Mesothelial cell of epicardium (in vitro differentiated cells): ENCODE measurements at places on chromosomes 6 and 20. TPM values are rescaled to one million over a fixed set of nuclear protein-coding genes. Genes with fewer than 3 reads are reported as not detected.
A peak's percentile ranks its signal among the peaks of the same experiment; 100 is the strongest.

- no peak for DNase-seq
These were observed 508.0 kb downstream of the TBC1D32 start for GRCh38 chr6:120826253-120826652.

GRCh38 chr6:26367114-26367513, 2.1 kb downstream of the BTN3A2 start:
- DNase-seq, result no peak

DNA sequence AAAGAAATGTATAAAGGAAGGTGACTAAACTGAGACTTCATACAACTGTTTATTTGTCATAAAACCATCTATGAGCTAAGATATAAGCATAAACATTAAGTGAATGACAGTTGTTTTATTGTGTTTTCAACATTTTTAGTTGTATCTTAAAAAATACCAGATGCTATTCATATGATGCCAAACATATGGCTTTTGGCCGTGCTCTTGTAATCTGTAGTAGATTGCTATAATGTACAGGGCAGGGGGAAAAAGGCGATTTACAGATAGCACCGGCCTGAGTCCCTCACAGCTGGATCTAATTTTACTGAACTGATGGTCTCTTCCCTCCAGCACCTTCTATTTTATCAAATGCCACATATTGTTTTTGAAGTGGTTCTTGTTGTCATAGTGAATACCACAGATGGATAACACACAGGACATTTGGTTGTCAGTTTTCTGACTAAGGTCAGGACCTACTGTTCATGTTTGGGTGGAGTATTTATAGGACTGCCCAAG, 48.2 kb downstream of the CENPW start:
- no peak for DNase-seq

DNA sequence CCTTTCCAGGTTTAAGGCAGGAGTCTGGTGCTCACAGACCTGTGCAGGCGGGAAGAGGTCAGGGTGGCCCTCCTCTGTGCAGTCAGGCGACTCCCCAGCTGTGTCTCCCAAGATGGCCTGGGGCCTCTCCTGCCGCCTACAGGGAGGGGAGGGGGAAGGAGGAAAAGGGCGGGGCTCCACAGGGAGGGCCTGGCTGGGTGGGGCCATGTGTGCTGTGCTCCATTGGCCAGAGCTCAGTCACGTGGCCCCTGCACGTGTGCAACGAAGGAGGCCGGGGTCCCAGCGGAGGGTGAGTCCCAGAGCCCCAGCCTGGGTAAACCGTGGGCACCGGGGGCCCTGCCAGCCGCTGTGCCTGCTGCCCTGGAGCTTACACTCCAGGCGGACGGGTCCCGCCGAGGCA, 211.6 kb downstream of the ZDHHC14 start:
- no peak for DNase-seq

DNA sequence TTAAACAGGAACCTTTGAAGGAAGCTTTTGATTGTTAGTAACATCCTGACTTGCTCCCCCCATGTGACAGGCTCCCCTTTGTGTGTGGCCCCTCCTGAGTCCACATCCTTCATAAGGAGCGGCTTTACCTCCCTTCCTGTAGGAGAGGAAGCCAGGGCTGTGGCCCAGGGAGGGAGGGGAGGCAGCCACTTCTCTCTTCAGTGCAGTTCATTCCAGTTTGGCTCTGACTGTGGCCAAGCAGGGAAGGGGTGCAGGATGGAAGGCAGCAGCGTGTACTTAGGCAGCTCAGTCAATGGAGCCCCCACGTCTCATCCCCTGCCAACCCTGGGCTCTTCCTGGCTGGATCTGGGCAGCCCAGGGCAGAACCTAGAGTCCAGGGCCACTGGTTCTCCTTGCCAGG, 295.2 kb downstream of the QKI start:
- DNase-seq, result no peak

DNA sequence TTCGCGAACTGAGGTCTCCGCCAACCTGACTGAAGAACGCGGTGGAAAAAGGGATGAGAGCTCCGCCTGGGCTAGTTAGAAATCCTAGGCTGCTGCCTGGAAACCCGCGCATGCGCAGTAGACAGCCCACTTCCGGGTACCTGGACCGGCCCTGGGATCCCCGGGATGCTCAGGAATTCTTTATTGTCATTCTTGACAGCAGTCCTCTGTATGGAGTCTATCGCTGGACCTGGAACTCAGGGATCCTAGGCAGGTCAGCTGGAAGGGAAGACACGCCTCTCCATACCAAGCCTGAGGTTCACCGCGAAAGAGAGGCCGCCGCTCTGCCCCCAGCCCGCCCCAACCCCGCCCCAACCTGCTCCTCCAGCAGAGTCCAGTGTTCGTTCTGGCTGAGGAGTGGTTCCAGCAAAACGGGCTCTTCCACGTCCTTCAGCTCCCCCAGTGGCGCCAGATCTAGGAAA, 1379.2 kb upstream of the DEFB115 start:
- no peak for DNase-seq

- DNase-seq, result no peak
These were observed 33.2 kb downstream of the PSMG4 start for GRCh38 chr6:3291987-3292386.

DNA sequence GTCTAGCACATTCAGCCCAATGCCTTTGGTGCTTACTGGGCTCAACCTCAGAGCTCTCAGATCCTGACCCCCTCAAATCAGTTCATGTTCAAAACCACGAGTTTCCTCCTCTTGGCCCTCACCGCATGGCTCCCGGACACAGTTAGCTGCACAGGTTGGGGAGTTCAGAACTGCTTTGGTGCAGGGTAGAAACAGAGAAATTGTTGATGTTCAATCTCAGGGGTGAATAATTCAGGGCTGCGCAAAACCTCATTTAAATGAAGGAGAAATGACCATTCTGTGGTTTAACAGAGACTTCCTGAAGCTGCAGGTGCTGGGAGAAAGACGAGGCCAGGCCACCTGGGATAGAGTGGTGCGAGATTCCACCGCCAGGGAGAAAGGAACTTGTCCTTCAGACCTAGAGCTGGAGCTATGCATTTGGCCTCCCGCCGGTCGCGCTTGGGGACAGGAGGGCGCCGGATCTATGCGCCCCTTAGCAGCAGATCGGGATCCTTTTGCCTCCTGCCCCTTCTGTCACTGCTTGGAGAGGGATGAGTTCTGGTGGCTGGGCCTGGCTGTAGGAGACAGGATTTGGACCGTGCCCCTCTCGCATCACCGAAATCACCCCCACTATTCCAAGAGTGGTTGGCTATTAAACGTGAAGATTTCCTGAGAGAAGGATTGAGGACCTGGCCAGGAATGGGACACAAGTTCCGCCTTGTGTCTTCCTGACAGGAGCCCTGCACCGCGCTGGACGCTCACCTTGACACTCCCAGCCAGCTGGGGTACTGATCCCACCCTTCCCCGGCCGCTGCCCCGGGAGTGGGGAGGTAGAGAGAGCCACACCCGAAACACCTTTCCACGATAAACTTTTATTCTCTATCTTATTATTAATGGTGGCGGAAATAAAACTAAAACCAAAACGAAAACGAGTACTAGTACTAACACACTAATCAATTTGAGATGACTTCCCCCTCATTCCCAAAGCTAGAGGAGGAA, 767 bp upstream of the PAX1 start:
- no peak for DNase-seq

DNA sequence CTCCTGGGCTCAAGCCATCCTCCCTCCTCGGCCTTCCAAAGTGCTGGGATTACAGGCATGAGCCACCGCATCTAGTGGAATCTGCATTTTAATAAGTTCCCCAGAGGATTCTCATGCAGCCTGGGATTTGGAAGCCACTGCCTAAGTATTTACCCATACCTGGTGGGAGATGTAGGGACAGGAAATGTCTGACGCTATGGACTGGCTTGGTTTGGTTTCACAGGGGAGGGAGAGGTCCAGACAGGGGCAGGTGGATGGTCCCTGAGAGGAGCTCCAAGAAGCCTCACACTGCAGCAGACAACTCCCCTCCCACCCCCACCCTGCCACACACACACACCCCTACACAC, 4.4 kb downstream of the VSTM2L start:
- no peak for DNase-seq

- DNase-seq, result no peak
These were observed 67.6 kb downstream of the LCA5 start for GRCh38 chr6:79469376-79470246.

DNA sequence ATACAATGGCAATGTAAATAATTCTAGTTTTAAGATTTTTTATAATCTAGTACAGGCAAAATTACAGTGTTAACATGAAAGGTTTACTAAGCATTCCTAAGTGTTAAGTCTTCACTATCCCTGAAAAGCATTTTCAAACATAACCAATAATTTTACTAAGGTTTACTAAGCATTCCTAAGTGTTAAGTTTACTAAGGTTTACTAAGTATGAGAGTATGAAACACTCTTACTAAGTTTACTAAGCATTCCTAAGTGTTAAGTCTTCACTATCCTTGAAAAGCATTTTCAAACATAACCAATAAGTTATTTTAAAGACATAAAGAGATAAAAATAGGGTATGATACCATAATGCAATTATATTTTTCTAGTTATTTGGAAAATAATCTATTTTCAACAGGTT, 82.6 kb downstream of the PRSS35 start:
- no peak for DNase-seq

DNA sequence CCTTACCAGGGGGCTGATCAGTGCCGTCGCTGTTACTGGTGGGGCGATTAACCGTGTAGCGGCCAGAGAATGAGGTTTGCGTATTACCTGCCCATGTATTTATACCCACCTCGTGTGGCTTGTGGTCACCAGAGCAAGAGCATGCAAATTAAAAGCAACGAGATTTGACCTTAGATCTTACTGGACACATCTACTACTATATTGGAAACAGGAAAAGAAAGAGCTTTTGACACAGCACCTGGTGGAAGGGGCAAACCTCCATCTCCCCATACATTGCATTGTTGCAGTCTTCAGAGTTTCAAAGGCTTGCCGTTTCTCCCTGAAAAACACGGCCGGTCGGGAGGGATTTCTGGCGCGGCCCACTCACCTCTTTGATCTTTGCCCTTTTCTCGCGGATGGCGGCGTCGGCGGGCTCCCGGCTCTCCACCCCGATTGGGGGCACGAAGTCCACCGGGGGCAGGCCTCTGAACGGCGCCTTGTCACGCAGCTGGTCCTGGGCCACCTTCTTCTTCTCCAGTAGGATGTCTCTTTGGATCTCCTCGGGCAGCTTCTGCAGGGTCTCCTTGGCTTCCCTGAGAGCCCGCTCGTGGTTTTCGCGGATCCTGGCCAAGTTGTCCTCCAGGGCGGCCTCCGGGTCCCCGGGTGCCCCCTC, 1.3 kb downstream of the MAN1A1 start:
- DNase-seq, result peak; percentile 51

DNA sequence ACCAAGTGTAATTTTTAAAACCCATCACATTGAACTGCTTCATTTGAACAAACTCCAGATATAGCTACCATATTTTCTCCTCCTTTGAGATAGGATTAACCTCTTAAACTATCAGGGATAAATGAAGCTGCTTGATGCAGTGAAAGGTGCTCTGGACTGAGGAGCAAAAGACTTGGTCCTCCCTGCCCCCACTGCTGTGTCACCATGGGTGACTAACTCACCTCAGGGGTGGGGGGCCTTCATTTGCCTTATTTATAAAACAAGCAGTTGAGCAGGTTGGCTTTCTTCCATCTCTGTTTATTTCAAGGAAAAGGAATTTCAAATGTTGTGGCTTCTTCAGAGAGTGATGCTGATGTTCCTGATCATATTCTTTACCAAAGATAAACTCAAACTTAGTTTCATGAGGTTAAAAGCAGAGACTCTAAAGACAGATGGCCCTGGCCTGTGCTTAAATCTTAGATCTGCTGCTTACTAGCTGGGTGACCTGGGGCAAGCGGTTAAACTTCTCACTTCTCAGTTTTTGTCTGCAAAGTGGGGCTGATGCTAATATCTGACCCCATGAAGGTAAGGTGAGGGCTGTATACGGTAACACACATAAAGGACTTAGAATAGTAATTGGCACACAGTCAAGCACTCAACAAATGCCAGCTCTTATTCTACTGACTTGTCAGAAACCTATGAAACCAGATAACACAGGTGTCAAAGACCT, 50.5 kb downstream of the FHL5 start:
- DNase-seq, result no peak

DNA sequence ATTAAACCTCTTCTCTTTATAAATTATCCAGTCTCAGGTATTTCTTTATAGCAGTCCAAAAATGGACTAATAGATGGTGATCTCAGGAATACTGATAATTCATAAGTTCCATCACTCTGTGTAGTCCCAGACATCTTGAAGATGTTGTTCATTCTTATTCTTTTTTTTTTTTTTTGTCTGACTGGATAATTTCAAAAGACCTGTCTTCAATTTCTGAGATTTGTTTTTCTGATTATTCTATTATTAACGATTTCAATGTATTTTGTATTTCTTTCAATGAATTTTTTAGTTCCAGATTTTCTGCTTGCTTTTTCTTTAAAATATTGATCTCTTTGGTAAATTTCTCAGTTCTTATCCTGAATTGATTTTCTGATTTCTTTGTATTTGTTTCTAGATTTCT, 29.7 kb upstream of the ZNF337 start:
- no peak for DNase-seq

DNA sequence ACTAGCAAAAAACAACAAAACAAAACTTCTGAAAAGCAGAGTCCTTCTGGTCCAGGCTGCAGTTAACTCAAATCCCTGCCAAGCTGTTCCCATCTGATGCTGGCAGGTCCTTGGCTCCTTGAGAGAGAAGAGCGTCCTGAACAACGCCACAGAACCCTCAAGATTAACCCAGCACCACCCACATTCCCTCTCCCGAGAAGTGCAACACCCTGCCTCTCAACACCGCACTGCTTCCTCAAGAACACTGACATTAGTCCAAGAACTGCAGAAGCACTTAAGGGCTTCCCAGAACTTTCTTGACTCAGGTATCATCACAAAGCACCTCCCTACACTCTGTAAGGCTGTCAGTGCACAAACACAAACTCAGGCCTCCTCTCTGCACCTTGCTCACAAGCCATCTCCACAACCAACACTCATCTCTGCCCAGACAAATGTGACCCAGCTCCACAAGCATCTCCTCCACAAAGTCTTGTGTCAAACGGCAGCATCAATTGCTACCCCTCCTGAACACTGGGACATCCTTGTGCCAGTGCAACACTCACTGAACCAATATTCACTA, 7.5 kb downstream of the MRPL14 start:
- no peak for DNase-seq

- DNase-seq, result no peak
These were observed 2.4 kb downstream of the C6orf132 start for GRCh38 chr6:42140032-42140431.

DNA sequence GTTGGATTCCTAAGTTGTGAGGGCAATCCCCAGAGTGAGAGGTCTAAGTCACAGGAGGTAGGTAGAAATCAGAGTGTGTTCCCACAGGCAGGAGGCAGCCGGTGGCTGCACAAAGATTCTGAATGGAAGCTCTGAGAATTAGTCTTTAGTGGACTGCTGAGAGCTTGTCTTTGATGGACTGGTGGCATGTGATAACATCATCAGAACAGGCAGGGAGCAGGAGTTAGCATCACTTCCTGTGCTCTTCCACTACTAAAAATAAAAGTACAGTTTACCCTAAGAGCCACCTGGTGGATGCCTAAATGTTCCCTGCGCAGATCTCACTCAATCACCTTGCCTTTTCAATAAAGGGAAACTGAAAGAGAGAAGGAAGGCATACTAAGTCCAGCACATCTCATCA, 294.6 kb upstream of the POU3F2 start:
- no peak for DNase-seq

Gene PRIM2
- 16.6 to 17.9 TPM (median 16.9 TPM) in 3 replicates for total RNA-seq

Gene EPHA7
- 11.3 to 12.4 TPM (median 11.7 TPM) in 3 replicates for total RNA-seq

Gene RNASET2
- total RNA-seq, result 37.0 to 42.3 TPM (median 41.5 TPM) in 3 replicates

Gene PAX1
- total RNA-seq, result not detected in 3 replicates

Gene SPATA2
- total RNA-seq, result 8.0 to 8.8 TPM (median 8.1 TPM) in 3 replicates

Gene CSNK2B
- total RNA-seq, result 155 to 157 TPM (median 157 TPM) in 3 replicates

Gene ATP9A
- 77.1 to 80.0 TPM (median 79.1 TPM) in 3 replicates for total RNA-seq

Gene ANGPT4
- total RNA-seq, result 0.31 to 0.35 TPM (median 0.34 TPM) in 3 replicates

Gene STMN3
- total RNA-seq, result 29.9 to 34.1 TPM (median 32.1 TPM) in 3 replicates

Gene ZNF334
- total RNA-seq, result 31.8 to 34.5 TPM (median 32.5 TPM) in 3 replicates

Gene TPD52L2
- 73.1 to 77.3 TPM (median 73.8 TPM) in 3 replicates for total RNA-seq

Gene TP53INP2
- total RNA-seq, result 11.8 to 13.1 TPM (median 12.0 TPM) in 3 replicates

Gene GHRH
- not detected in 3 replicates for total RNA-seq
